ENCODE measurements at places on chromosomes 11 and 22.

DNA sequence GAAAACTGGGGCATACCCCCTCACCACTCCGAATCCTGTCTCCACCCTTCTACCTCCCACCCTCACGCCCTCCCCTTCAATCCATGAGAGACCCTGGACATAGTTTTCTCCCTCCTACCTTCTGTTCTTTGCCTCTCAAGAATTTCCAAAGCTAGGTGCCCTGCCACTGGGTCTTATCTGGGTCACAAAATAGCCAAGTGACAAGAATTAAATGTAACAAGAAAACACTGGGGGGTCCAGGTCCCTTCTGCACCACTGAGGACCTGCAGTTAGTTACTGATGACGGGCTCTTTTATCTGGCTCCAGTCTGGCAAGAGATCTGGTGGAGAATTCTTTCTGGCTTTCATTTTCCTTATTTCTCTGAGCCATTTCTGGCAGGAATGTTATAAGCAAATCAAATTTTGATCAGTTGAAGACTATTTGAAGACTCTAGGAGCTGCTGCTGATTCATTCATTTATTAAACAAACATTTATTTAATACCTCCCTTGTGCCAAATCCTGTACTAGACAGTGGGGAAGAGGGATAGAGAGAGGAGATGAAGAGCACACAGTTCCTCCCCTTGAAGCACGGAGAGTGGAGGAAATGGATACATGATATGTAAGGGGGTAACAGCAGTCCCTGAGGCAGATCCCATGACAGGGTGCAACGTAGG is 135.2 kb downstream of the RRAS2 start:
- DNase-seq: no peak

GRCh38 chr11:107988397-107989158 is 20.1 kb upstream of the CUL5 start:
- no peak for DNase-seq

DNA sequence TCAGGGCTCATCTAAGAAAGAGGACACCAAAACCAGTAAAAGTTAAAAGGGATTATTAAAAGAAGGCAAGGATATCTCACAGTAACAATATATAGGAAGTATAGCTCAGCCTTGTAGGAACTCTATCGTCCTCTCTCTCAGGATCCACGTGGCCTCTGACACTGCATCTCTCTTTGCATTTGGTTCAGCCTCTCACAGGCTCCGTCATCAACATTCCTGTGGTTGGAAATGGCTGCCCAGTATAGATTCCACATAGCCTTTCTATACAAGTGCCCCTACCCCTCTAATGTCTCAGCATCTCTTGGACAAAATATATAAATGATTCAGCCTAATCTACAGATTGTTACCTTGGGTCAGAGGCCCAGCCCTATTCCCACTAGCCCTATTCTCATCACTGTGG is 101.3 kb upstream of the DBX1 start:
- no peak for DNase-seq

GRCh38 chr22:50444663-50445062 is 30.2 kb downstream of the SBF1 start:
- no peak for DNase-seq

DNA sequence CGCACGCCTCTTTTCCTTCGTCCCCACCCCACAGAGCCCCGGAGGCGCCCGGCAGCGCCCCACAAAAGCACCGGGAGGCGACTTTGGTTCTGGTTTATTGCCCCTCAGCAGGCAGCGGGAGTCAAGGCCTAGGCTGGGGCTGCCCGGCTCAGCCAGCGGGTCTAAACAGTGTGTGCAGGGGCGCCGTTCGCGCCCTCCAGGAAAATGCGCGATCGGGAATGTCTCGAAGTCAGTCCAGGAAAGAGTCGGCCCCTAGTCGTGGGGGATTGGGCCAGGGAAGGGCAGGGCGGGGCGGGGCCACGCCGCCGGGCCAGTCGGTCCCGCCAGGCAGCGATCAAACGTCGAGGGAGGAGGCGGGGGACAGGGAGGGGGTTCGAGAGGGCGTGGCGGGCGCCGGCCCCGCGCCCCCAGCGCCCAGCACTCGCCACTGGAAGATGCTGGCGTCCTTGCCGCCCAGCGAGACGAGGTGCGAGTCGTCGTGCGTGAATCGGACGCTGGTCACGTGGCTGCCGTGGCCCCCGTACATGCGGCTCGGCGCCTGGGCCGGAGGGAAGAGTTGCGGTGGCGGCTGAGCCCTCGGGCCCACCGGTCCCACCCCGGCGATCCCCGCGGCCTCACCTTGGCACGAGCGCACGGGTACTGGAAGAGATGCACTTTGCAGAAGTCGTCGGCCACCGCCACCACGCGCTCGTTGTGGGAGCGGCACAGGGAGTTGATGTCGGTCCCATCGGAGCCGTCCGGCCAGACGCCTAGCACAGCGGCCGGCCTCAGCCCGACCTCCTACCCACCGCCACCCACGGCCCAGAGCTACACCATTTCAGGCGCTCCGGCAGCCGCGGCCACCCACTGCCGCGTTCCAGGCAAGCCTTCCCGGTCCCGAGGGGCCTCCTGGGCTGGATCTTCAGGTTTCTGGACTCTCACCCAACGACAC is 741 bp upstream of the MTA2 start:
- peak; percentile 85 for DNase-seq

DNA sequence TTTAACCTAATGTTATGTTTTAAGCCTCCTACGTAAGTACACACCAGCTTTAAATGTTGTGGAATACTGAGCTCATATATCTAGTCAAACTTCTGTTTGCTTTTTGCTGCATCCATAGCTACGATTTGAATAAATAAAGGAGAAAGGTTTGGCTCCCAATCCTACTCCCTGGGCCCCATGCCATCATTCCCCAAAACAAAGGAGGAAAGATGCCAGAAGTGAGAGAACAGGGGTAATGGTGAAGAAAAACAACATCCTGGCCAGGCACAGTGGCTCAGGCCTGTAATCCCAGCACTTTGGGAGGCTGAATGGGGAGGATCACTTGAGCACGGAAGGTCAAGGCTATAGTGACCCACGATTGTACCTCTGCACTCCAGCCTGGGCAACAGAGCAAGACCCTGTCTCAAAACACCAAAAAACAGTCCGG is 26.5 kb downstream of the SCGB1A1 start:
- no peak for DNase-seq

DNA sequence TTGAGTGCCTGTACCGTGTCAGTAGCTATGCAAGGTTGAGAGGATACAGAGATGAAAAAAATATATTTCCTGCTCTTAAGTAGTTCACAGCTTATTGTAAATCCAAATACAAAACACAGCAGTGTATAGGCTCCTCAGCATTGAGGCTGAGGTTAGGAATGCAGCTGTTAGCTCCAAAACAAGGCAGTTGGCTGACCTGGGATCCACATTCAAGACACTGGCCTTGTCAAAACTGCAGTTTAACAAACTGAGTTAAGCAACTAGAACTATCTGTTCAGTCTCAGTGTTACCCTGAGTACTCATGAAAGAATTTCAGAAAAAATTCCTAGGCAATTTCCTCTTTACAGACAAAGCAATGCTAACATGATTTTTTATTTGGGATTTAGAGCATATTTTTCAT is 42.8 kb downstream of the REXO2 start:
- no peak for DNase-seq

- DNase-seq: no peak
Observed at GRCh38 chr22:19972251-19972650, 30.6 kb upstream of the TXNRD2 start.

DNA sequence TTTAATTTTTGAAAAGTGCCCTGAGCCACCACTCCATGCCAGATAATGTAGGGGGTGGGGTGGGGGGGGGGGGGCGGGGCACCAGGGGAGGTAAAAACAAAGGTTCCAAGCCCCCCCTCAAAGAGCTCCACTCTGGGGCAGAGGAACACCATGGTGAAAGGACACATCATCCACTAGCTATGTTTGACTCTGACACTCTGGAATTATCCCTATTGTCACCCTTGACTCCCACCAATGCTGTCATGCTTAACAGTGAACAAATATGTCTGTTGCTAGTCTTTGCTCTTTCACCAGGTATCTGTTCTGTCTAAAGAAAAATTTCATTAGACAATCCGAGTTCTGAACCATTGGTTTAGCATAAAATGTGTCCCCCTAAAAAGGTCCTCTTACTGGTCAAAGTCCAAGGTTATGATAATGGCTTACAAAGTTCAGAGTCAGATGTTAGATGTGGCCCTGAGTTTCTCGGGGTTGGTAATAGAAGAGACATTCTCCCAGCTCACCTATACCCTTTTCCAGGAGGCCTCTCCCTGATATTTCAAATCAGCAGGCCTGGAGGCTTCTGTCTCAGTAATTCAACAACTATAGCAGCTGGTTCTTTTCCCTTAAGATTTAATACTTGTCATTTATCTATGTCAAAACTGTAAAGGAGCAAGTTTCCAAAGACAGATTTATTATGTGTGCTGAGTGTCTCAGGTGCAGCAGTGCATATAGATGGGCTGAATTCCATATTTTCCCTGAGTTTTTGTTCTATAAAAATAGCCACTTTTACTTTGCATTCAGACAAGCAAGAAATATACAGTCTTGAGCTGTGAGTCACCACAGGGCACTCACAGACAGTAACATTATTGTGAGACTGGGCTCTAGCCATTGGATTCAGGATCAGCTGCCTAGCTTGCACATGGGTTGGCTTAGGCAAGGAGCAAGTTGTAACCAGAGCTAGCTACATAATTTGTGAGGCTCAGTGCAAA is 174.1 kb downstream of the CSNK2A3 start:
- no peak for DNase-seq

GRCh38 chr11:1225386-1226225 is 2.7 kb downstream of the MUC5B start:
- DNase-seq: no peak

DNA sequence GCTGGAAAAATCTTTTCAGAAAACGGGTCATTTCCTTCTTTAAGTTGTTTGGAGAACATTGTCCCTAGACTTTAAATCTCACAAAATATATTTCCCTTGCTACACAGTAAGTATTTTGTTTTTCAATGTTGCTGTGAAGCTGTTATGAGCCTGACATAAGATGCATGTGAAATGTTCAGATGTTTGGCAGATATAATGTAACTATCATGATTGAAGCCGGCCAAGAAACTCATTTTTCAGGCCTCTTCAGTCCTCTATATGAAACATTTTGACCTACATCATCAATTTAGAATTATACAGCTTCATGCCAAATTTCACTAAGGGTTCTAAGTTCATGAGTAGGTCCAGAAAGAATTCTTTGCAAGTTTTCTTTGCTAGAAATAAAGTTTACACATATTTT is 133.8 kb downstream of the JRKL start:
- DNase-seq: no peak

DNA sequence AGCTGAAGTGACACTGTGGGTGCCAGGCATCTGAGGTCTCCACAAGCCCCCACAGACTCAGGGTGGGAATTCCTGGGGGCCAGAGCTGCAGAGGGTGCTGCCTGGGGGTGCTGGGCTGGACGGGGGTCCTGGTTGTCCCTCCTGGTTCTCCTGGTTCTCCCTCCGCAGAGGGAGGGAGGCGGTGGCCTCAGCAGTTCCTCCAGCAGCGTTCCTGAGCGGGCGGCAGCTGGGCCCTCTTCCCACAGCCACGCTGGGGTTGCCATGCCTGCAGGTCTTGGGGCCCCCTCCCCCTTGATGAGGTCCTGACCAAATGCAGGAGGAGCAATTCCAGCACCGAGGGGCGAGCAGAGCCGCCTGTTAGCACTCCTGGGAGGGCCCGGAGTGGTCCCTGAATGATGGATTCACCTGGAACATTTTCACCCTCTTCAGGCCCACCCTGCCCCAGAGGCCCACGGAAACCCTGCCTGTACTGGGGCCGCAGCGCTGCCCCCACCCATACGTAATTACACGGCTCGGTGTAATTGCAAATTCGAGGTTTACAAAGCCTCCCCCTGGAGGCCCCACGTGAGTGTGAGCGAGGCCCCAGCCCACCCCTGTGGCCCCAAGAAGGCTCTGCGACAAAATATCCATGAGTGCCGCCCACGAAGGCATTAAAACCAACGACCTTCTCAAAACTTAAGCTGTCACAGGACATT is 635 bp downstream of the C11orf21 start:
- no peak for DNase-seq

GRCh38 chr11:126339863-126340434 is 15.5 kb upstream of the ST3GAL4 start:
- DNase-seq: no peak

GRCh38 chr11:17505146-17505545 is 28.5 kb upstream of the ABCC8 start:
- no peak for DNase-seq

DNA sequence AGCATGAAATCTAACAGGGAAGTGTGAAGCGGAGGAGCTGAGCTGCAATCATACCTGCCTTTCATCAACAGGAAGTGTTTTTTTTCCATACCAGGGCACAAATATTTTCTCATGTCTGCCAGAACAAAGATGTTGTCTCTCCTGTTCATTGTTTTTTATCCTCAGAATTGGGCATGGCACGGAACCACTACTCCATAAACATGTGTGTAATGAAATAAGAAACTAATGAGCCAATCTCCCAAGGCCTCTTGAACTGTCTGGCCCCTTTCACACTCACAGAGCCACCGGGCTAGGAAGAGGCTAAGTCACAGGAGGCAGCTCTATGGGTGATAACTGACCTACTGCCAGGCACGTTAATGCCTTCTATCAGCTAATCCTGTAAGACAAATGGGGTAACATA is 124.4 kb downstream of the ETS1 start:
- DNase-seq: no peak

DNA sequence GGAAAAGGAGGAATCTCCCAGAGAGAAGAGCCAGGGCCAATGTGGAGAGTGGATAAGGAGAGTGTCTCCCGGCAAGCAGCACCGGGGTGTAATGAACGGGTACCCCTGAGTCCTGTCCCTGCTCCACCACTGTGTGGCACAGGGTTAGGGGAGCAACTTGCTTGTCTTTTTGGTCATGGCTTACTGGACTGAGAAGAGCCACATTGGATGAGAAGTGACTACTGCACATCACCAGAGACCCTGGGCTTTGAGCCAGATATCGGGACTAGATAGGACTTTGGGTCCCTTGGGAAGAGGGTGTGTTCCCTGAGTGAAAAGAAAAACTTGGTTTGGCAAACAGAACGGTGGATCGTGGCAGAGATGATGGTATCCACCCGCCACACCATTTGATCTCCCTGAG is 24.6 kb downstream of the SDHAF2 start:
- no peak for DNase-seq

DNA sequence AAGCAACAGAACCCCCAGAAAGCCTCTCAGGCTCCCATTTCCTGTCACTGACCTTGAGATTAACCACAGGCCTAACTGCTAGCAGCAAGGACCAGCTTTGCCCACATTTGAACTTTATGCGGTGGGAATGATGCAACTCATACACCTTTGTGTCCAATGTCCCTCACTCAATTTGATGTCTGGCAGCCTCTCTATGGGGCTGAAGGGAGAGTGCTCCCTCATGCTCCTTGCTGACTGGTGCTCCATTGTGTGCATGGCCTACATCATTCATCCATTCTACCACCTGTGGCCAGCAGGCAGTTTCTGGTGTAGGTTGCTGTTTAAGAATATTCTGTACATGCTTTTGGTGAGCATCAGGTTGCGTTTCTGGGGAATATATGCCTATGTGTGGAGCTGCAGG is 31.9 kb downstream of the KCNQ1OT1 start:
- DNase-seq: no peak

GRCh38 chr11:83728281-83728680 is 442.1 kb upstream of the CCDC90B start:
- no peak for DNase-seq
